ENCODE measurements at places on chromosomes 5 and 9. TPM values are rescaled to one million over a fixed set of nuclear protein-coding genes. Genes with fewer than 3 reads are reported as not detected.

FGFR4 gene
- 58.7 TPM for total RNA-seq

DNA sequence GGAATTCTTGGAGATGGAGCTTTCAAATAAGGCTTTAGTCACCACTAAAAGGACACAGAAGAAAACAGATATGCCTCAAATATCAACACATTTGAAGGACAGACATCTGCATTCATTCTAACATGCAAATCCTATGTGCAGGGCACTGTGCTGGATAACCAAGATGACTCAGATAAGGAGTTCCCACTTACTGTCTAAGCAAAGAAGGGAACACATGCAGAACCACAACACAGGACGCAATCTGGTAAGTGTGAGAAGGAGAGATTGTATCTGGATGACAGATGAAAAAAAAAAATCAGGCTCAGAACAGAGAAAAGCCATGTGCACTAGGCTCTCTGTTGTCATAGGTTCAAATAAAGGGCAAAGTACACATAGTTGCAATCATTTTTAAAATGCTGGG is 42.5 kb downstream of the ELAVL2 start:
- no peaks in the 10 kb centered on the region for H3K36me3 ChIP-seq
- no peaks in the 10 kb centered on the region for H3K27me3 ChIP-seq
- H3K4me3 ChIP-seq, result no peak overlapping the region
- H3K4me1 ChIP-seq, result no peaks in the 10 kb centered on the region

DNA sequence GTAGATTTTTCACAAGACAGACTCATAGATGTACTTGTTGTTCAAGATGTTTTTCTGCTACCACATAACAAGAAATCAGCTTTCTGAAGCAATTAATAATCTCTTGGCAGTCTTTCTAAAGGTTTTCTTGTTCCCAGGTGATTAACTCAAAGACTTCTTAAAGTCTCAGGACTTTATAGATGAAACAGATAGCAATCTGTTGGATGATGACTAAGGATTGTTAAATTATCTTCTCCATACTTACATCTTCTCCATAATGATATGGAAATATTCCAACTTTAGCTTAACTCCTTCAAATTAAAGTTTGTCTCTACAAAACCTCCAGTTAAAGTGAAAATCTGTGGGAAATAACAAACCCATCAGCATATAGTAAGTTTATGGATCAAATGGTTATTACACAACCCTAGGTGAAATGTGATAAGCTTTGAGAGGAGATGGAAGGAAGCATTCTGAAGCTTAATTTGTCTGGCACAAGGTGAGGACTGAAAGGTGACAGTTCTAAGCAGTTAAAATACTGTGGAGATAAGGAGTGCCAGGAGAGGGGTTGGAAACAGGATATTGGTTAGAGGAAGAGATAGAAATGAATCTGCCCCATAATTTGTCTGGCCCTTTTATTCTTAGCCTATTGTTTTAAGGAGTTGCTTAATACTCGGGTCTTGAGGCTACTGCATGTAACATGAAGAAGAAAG is 326.7 kb downstream of the ADGRV1 start:
- H3K4me3 ChIP-seq, result no peak overlapping the region
- no peak overlapping the region for H3K27ac ChIP-seq
- H3K36me3 ChIP-seq, result no peaks in the 10 kb centered on the region
- no peaks in the 10 kb centered on the region for H3K27me3 ChIP-seq

RNF183 gene
- total RNA-seq, result 0.57 TPM

GNAQ gene
- 105 TPM for total RNA-seq

- H3K4me3 ChIP-seq, result peak overlapping the region; percentile 99
- H3K27ac ChIP-seq, result no peak overlapping the region
- H3K4me1 ChIP-seq, result peaks cover 20% of the 10 kb centered on the region
- H3K27me3 ChIP-seq, result no peaks in the 10 kb centered on the region
- DNase-seq, result no peak
Observed at GRCh38 chr9:125238127-125238914, 2.8 kb downstream of the HSPA5 start.

DNA sequence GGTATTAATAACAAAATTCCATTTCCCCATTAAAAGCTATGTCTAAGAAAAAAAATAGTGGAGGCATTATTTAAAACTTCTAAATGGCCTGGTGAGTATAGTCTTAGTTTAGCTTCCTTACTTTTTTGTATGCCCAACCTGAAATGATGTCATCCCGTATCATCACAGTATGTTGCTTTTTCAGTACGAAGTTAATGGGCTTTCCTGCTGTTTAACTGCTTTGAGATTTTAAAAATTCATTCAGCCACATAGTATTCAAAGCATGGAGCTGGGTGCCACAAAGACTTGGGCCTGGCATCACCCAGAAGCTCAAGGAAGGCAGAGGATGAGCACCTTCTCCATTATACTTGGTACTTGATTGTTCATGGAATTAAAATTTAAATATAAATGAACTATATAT is 7.4 kb downstream of the F2RL2 start:
- H3K36me3 ChIP-seq, result no peaks in the 10 kb centered on the region
- H3K4me1 ChIP-seq, result no peaks in the 10 kb centered on the region
- H3K27me3 ChIP-seq, result no peaks in the 10 kb centered on the region

GRCh38 chr9:15333376-15333881 is 26.4 kb upstream of the TTC39B start:
- no peaks in the 10 kb centered on the region for H3K36me3 ChIP-seq
- peak overlapping the region; percentile 75 for H3K27ac ChIP-seq
- H3K4me3 ChIP-seq, result no peak overlapping the region

GRCh38 chr9:122389195-122389594 is 18.4 kb downstream of the PTGS1 start:
- no peaks in the 10 kb centered on the region for H3K27me3 ChIP-seq
- H3K4me1 ChIP-seq, result no peaks in the 10 kb centered on the region
- H3K36me3 ChIP-seq, result no peaks in the 10 kb centered on the region
- H3K4me3 ChIP-seq, result no peak overlapping the region
- H3K27ac ChIP-seq, result no peak overlapping the region

JMY gene
- 8.0 TPM for total RNA-seq

ARAP3 gene
- total RNA-seq, result 15.4 TPM

DNA sequence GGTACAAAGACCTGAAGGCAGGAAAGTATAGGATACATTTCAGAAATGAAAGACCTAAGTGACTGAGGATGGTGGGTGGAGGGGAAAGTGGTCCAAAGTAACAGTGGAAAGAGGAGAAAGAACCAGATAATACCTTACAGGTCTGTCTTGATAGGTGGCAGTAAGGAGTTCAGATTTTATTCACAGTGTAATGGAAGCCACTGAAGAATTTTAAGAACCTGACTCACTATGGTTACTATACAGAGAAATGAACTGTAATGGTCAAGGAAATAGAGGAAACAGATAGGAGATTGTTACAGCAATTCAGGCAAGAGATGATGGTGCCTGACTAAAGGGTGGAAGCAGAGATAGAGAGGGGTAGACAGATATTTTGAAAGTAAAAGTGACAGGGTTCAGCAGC is 46.5 kb downstream of the EPB41L4A start:
- no peaks in the 10 kb centered on the region for H3K4me1 ChIP-seq
- no peaks in the 10 kb centered on the region for H3K27me3 ChIP-seq
- no peak overlapping the region for H3K4me3 ChIP-seq
- H3K36me3 ChIP-seq, result no peaks in the 10 kb centered on the region
- H3K27ac ChIP-seq, result no peak overlapping the region

SMIM33 gene
- total RNA-seq, result 3.4 TPM

- no peak overlapping the region for H3K27ac ChIP-seq
- no peaks in the 10 kb centered on the region for H3K36me3 ChIP-seq
- H3K4me3 ChIP-seq, result no peak overlapping the region
- H3K4me1 ChIP-seq, result no peaks in the 10 kb centered on the region
- no peaks in the 10 kb centered on the region for H3K27me3 ChIP-seq
- DNase-seq, result no peak
Observed at GRCh38 chr9:37732952-37733351, 20.7 kb upstream of the TRMT10B start.

DNA sequence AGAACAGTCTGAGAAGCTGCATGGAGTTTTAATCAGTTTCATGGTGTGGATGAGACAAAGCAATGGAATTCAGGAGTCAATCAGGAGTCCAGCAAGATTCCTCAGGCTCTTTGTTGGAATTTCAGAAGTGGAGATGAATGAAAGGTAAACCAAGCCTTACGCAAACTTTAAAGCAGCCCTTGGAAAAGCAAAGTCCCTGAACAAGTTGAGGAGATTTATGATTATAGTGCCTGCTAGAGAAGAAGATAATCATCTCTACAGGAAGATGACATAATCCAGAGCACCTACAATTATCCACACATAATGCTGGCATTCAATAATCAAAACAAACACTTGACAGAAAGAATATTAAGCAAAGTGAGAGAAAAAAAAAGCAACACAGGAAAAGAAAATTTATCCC is 1380.1 kb upstream of the NUDT12 start:
- H3K4me3 ChIP-seq, result no peak overlapping the region
- H3K36me3 ChIP-seq, result no peaks in the 10 kb centered on the region
- DNase-seq, result no peak
- no peaks in the 10 kb centered on the region for H3K4me1 ChIP-seq
- no peak overlapping the region for H3K27ac ChIP-seq

- no peak overlapping the region for H3K27ac ChIP-seq
- no peak overlapping the region for H3K4me3 ChIP-seq
- no peaks in the 10 kb centered on the region for H3K27me3 ChIP-seq
- H3K4me1 ChIP-seq, result no peaks in the 10 kb centered on the region
- H3K36me3 ChIP-seq, result no peaks in the 10 kb centered on the region
- peak; percentile 17 for DNase-seq
Observed at GRCh38 chr9:8961186-8961851, 1161.7 kb upstream of the DMAC1 start.

FOXD4 gene
- not detected for total RNA-seq

DNA sequence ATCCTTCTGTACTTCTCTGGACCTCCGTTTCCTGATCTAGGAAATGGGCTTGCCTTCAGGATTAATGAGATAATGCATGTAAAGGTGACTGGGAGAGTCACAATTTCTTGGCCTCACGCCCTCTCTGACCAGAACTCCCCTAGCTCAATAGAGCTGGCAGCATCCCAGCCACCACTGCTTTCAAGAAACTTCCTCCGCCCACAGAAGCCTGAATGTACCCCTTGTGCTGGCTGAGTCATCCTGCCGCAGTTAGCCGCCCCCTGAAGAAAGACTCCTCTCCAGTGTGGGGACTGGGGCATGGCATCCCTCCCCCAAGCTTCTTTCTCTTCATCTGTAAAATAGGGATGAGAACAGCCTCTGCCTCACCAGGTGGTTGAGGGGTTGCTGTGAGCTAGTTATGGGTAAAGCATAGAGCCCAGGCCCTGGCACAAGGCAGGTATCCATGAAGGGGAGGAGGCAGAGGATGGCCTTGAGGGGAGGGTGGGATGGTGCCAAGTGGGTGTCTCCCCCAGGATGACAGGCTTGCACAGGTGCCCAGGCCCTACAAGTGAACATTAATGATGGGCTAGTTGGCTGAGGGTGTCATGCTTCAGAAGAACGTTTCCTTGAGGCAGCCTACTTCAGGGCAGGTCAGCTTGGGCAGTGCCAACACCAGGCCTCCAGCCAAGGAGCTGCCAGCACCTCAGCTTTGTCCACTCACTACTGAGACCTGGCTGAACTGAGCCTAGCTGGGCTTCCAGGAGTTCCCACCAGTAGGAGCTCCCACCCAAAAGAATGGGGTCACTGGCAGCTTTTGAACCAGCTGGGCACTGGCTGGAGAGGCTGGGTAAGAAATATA is 3.4 kb downstream of the PDLIM4 start:
- H3K27me3 ChIP-seq, result no peaks in the 10 kb centered on the region
- H3K36me3 ChIP-seq, result no peaks in the 10 kb centered on the region
- DNase-seq, result peak; percentile 37
- H3K4me3 ChIP-seq, result no peak overlapping the region

- H3K36me3 ChIP-seq, result no peaks in the 10 kb centered on the region
- DNase-seq, result no peak
- no peaks in the 10 kb centered on the region for H3K27me3 ChIP-seq
Observed at GRCh38 chr5:15594977-15595568, 95.1 kb downstream of the FBXL7 start.

DNA sequence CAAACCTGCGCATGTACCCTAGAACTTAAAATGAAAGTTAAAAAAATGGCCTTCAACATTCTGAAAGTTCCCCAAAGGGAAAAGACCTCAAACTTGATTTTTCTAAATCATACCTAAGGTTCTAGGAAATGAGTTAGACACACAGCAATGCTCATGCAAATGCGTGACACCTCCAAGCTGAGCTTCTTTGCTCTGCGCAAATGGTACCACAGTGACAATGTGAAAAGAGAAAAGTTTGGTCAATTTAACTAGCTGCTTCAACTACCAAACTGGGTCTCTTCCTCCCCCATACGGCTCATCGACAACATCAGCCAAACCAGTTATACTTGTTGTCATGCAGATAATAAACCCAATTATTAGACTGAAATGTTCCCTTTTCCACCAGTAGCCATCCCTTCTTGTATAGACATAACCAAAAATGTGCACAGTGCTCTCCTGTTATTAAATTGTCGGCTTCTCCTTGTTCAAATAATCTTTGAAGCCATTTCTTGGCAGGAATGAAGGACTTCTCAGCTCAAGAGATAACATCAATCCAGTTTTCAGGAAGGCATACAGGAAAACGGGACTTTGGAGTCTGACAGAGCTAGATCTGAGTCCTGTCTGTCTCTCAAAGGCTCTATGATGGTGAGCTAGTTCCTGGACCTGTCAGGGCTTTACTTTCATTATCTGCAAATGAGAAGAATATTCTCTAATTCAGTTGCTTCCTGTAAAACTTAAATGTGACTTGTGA is 185.6 kb upstream of the NR3C1 start:
- no peak overlapping the region for H3K4me3 ChIP-seq
- no peaks in the 10 kb centered on the region for H3K36me3 ChIP-seq
- no peaks in the 10 kb centered on the region for H3K4me1 ChIP-seq
- no peak overlapping the region for H3K27ac ChIP-seq
- DNase-seq, result no peak

ADAMTS2 gene
- total RNA-seq, result 2.9 TPM

DNA sequence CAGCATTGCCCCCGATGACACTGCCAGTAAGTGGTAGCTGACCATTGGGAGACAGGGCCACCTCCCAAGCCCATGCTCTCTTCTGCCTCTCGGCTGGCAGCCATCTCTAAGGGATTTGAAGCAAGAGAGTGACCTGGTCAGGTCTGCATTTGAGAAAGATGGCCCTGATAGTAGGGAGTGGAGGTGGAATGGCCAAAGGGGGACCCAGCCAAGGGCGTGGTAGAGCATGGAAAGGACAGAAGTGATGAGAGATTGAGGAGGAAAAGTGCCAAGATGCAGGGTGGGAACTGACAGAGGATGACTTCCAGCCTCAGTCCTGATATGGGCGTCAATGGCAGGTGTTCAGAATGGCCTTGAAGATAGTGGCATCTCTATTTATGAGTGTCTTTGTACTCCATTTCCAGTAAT is 9.0 kb downstream of the ABL1 start:
- H3K27ac ChIP-seq, result peak overlapping the region; percentile 46
- H3K36me3 ChIP-seq, result no peaks in the 10 kb centered on the region
- peaks cover 7% of the 10 kb centered on the region for H3K4me1 ChIP-seq
- no peak for DNase-seq

KLF9 gene
- 18.8 TPM for total RNA-seq

- H3K4me3 ChIP-seq, result no peak overlapping the region
- H3K27me3 ChIP-seq, result no peaks in the 10 kb centered on the region
- no peaks in the 10 kb centered on the region for H3K36me3 ChIP-seq
Observed at GRCh38 chr9:135306699-135307098, 172.9 kb upstream of the PPP1R26 start.

DNA sequence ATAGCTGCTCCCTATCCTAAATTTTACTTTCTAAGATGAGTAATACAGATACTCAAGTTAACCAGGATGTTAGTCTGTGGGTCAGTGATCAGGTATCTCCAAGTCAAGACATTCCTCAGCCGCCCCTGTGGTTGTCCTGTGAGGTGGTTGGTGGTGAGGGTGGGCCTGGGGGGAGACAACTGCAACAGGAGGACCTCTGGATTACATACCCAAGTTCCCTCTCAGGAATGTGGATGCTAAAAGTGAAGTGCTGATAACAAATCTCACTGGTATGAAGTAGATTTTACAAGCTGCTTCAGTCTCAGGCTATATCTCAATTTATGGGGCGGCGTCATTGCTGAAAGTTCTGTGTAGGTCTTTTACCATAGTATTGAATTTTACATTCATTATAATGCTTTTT is 38.3 kb downstream of the SLC1A3 start:
- H3K27me3 ChIP-seq, result no peaks in the 10 kb centered on the region
- H3K36me3 ChIP-seq, result no peaks in the 10 kb centered on the region
- no peak overlapping the region for H3K27ac ChIP-seq
- no peak for DNase-seq
- H3K4me3 ChIP-seq, result no peak overlapping the region

All from colonic mucosa (tissue), 4 donors.